A172 (cell line): ENCODE measurements at places on chromosomes 6 and 20. TPM values are rescaled to one million over a fixed set of nuclear protein-coding genes. Genes with fewer than 3 reads are reported as not detected.

DNA sequence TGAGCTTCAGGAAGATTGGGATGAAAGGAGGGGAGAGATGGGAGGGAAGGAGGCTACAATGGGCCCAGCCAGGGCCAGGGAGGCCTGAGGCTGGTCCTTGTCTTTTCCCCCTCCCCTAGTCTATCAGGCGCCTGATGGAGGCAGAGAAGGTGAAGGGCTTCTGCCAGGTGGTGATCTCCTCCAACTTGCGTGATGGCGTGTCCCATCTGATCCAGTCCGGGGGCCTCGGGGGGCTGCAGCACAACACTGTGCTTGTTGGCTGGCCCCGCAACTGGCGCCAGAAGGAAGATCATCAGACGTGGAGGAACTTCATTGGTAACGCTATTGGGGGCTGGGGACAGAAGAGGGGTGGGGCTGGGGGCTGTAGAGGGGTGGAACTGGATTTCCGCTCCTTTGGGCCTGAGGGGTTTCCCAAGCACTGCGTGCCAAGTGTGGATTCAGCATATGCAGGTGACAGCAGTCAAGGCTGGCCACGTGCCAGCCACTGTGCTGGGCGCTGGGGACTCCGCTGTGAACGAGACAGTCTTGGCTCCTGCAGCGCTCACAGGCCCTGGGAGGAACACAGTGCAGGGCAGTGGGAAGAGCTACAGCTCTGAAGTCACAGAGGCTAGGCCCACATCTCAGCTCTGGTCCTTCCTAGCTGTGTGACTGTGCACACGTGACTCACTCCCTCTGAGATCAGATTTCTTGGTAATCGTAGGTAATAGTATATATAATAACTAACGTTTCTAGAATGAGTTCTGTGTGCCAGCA, 22.7 kb downstream of the SLC12A5 start:
- no peak for DNase-seq

GRCh38 chr6:116508527-116508926, 2.9 kb upstream of the CALHM5 start:
- no peak for DNase-seq

- no peak for DNase-seq
These were observed 217.2 kb downstream of the CDKAL1 start for GRCh38 chr6:20751293-20751935.

- peak; percentile 72 for DNase-seq
These were observed 27.1 kb downstream of the CD83 start for GRCh38 chr6:14144678-14145113.

DNA sequence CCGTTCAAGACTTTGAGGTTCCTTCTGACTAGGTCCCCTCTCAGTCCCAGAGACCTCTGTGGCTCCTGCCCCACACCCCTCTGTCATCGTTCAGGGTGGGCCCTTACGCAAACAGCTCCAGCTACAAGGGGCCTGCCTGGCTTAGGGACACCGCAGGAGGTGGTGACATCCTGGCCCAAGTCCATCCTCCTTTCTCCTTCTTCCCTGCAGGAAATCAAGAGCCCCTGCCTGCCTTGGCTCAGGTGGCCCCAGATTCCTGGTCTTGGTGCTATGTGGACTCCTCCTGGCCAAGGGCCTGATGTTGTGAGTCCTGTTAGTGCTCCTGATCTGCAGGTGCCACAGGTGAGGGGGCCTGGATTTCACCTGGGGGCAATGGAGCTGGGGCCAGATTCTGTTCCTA, 8.1 kb downstream of the TREML4 start:
- DNase-seq: no peak

DNA sequence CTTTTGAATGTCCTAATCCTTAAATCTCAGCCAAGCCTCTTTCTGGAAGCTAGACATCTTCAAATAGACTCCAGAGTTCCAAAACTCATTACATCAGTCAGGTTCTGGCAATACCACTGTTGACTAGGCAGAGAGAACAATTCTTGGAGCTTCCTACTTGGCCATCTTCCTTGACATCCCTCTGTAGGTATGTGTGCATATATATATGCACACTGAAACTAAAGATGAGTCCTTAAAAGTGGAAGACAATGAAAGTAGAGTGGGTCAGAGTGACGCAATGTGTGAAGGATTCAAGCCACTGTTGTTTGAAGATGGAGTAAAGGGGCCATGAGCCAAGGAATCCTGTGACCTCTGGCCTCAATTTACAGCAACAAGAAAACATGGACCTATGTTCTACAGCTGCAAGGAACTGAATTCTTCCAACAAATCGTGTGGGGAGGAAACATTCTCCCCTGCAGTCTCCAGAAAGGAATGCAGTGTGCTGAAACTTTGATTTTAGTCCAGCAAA, 18.7 kb upstream of the DUSP22 start:
- no peak for DNase-seq

DNA sequence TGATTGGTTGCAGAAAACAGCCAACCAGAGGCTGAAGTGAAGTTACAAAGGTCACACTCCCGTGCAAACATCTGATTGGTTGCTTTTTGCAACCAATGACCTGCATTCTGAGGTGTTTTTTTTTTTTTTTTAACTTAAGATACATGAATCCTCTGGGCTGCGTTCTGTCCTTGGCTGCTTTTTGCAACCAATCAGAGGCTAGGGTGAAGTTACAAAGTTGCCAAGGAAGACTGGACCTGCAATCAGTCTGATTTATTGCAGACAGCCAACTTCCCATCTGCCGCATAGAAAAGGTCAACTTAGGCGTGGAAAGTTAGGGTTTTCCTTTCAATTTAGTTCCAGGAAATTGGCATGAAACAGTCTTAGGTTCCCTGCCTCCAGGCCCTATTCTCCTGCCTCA, 292.9 kb downstream of the PLCB1 start:
- no peak for DNase-seq

- DNase-seq: no peak
These were observed 45.9 kb downstream of the TBXT start for GRCh38 chr6:166121726-166122125.

DNA sequence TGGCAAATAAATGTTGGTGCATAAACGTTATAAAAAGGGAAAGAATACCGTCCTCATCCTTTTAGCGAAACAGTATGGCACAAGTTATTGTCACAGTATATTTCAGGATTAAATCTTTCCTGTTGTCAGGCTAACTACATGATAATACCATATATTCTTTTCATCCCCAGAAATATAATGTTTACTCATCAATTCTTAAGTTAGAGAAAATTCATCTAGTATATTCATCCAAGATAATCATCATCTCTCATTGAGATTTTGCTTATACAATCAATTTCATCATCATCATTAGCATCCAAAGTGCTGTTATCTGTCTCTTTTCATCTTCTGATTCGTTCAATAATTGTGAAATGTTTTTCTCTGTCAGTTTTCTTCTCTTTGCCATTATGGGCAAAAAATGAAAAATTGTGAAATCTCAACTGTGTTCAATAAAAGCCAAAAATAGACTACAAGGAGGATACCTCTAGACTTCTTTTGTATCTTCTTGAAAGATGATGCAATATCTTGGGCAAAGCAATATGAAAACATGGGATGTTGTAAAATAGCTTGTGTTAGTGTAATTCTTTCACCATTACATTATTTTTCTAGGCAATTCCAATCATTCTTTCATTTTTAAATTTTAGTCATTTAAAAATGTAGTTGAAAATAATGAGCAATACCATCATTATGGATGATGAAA, 2.6 kb downstream of the SPACA1 start:
- no peak for DNase-seq

GRCh38 chr20:25053255-25054031, 4.5 kb downstream of the ACSS1 start:
- no peak for DNase-seq

DNA sequence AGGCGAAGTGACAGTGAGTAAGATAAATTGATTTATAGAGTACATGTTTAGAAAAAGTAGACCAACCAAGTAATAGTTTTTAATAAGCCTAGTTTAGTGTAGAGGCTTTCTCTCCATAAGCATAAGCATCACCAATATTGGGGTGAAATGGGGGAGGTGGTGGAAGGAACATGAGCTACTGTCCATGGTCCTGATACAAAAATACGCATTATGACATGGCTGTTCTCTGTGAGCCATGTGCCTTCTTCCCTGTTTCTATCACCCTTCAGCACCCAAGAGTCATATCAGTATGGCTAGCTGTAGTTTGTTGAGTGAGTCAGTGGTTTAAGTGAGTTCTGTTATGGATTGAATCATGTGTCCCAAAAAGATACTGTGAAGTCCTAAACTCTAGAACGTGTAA, 150.8 kb downstream of the EDN1 start:
- peak; percentile 16 for DNase-seq

- peak; percentile 65 for DNase-seq
These were observed 3.5 kb upstream of the EFHC1 start for GRCh38 chr6:52416629-52417151.

GRCh38 chr6:29995340-29995777, 53.0 kb downstream of the HLA-A start:
- DNase-seq: peak; percentile 7

GRCh38 chr6:166605752-166606151, 19.3 kb upstream of the RAMACL start:
- DNase-seq: no peak

The MCHR2 gene
- total RNA-seq: 0.14 TPM in 1 of 2 replicates, not detected in the other

The PROKR2 gene
- not detected in 2 replicates for total RNA-seq

The PRDM1 gene
- total RNA-seq: 0.19 and 0.31 TPM in 2 replicates

The PARD6B gene
- total RNA-seq: 3.2 and 4.7 TPM in 2 replicates

The R3HDML gene
- not detected in 2 replicates for total RNA-seq

The CTNNBL1 gene
- 35.0 and 48.0 TPM in 2 replicates for total RNA-seq

The LY6G6C gene
- not detected in 2 replicates for total RNA-seq

The BMP6 gene
- total RNA-seq: 0.07 and 0.22 TPM in 2 replicates

The GUCA1A gene
- total RNA-seq: not detected in 2 replicates

The RTF2 gene
- 122 and 131 TPM in 2 replicates for total RNA-seq

The DACT2 gene
- not detected in 2 replicates for total RNA-seq
